Natural killer cell (primary cell): ENCODE measurements at places on chromosomes 7 and 10. TPM values are rescaled to one million over a fixed set of nuclear protein-coding genes. Genes with fewer than 3 reads are reported as not detected.

- no peak for DNase-seq
Measured at GRCh38 chr10:93951905-93952304, 41.8 kb upstream of the PLCE1 start.

- DNase-seq, result no peak
Measured at GRCh38 chr7:46630031-46630430, 709.0 kb upstream of the IGFBP3 start.

GRCh38 chr10:29586509-29586908 lies 48.3 kb downstream of the SVIL start:
- DNase-seq, result no peak

DNA sequence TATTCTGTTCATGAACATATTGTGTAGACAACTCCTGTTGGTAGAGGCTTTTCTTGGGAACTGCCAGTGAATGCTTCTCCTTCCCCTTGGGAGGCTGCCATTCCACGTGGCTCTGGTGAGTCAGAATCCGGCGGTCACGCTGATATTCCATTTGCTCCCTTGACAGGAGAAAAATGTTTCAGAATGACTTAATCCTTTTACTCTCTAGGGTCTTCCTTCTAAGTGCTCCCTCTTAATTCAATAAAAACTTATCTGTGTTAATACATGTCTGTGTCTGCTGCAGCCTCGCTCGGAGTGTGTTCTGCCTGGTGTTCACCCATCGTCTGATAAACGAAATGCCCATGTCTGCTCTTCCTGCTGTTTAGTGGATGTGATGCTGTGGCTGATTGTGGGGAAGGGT lies 278.6 kb downstream of the ARHGAP12 start:
- DNase-seq, result no peak

Gene KCNH2
- total RNA-seq, result not detected

Gene SEC61G
- 41.0 TPM for total RNA-seq
